ENCODE measurements at places on chromosomes 1 and 21.

- no peak for DNase-seq
Observed at GRCh38 chr1:229119876-229120275, 151.0 kb upstream of the RAB4A start.

DNA sequence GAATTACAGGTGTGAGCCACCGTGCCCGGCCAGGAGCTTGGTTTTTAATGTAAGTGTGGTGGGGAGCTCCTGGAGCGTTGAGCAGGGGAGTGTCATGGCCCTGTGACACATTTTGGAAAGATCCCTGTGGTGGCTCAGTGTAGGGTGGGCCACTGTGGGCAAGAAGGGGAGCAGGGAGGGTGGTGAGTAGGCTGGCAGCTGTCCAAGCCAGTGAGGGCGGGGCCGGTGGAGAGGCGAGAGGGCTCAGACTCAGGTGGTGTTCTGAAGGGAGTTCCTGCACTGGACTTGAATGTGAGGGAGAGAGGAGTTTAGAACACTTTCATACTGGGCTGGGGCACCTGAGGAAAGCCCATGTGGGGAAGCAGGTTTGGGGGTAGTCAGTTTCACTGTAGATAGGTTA, 3.1 kb upstream of the EVA1B start:
- DNase-seq: no peak

DNA sequence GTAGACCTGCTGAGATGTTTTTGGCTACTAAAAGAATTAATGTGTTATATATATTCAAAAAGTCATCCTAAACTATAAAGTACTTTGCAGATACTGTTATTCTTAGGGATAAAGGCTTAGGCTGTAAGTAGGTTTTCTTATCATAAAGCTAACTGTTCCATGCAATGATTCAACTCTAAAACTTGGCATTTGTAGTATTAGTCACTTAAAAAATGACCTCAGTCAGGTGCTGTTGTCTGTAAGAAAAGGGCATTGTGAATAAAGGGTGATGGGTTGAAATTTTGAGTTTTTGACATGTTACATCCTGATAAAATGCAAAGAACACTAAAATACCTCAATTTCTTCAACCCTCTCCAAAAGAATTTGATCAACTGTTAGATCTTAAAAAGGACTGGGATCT, 32.9 kb downstream of the ADCY10 start:
- no peak for DNase-seq

DNA sequence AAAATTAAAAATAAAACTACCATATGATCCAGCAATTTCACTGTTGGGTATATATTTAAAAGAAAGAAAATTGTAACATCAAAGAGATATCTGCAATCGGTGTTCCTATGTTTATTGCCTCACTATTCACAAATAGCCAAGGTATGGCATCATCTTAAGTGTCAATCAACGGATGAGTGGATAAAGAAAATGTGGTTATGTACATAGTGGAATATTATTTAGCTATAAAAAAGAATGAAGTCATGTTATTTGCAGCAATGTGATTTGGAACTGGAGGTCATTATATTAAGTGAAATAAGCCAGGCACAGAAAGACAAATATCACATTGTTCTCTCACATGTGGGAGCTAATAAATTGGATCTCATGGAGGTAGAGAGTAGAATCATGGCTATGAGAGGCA, 76.3 kb downstream of the RD3 start:
- DNase-seq: no peak
